Activated T-cell treated with anti-CD3 and anti-CD28 coated beads for 1 hour (primary cell): ENCODE measurements at places on chromosomes 2 and 18.

- DNase-seq: no peak
Observed at GRCh38 chr2:190859347-190860297, 21.0 kb upstream of the GLS start.

GRCh38 chr2:53941749-53942148 lies 29.0 kb downstream of the PSME4 start:
- no peak for DNase-seq

GRCh38 chr2:59938181-59938580 lies 615.3 kb downstream of the BCL11A start:
- DNase-seq: no peak

GRCh38 chr2:225069477-225069876 lies 27.2 kb upstream of the DOCK10 start:
- no peak for DNase-seq

DNA sequence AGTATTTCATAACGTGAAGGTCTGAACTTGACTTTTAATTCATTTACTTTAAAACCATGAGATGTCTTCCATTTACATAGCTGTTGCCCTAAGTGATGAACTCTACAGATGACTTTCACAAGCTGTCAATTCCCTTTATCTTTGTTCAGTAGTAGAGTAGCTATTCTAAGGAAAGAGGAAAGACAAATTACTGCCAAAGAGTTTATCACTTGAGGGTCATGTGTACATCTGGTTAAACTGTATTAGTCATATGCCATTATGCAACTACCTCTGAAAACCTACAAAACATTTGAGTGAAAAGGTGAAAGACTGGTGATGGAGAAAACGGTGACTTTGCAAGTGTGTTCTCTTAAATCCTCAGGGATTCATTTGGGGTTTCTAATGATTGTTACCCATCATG lies 763.9 kb downstream of the TMEM182 start:
- DNase-seq: no peak

GRCh38 chr18:59044855-59045254 lies 94.8 kb upstream of the SEC11C start:
- no peak for DNase-seq

GRCh38 chr2:69731147-69731970 lies 10.6 kb upstream of the ANXA4 start:
- no peak for DNase-seq

DNA sequence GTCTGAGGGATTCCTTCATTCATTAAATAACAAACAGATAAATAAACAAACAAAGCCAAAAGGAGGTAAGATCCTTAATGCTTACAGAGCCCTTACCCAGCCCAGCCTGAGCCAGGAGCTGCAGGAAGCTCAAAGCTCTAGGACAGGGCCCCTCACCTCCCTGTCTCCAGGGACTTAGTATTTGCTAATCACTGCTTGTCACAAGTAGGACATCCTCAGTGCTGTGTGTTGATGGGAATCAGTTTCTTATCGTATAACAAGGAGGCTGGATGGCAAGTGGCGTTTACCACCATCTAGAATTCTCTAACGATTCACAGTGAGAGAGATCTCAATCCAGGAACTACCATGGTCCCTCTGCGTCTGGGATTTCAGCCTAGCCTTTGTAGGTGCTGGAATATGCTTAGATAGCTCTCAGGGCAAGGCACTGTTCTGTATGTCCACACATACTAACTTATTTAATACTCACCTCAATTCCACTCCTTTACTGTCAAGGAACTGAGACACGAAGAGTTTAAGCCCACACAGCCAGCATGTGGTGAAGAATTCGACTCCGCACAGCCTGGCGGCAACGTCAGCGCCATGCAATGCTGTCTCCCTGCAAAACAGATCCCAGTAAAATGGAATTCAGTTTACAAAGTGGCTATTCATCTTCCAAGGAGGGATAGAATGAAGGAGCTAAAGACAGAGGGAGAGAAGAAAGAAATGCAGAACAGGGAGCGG lies 164.8 kb downstream of the MYCN start:
- no peak for DNase-seq

DNA sequence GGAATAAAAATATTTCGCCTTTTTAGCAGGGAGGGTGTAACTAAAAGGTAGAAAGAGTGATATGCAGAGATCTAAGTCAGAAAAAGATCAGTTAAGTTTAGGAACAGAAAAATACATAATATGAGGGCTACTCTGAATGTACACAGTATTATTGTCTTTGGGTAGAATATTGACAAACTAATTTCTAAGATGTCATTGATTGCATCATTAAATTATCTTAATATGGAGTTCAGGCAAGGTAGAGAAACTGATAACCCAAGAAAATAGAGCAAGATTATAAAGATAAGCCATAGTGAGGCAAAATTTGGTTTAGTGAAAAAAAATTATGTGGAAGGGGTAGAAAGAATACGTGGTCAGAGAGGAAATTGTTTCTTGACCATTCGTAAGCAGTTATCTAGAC lies 629.0 kb upstream of the NXPH2 start:
- DNase-seq: no peak

- DNase-seq: no peak
Observed at GRCh38 chr2:20512061-20512605, 65.3 kb downstream of the RHOB start.

DNA sequence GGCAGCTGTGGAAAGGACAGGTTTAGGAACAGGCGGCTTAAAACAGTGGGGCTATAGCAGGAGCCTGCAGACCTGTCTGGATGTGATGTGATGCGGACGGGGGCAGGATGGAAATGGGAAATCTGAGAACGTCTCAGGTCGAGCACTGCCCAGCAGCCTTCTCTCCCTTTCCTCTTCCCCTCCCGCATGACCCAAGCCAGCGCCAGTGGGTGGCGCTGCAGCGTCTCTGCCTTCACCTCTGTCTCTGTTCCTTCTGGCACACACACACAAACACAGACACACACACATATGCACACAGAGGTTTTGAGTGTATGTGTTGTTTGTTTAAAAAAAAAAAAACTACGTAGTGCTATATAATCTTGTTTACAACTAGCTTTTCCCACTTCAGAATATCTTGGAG lies 82.0 kb upstream of the SLC66A3 start:
- DNase-seq: no peak

- DNase-seq: no peak
Observed at GRCh38 chr2:236904389-236905263, 181.1 kb upstream of the COPS8 start.

- DNase-seq: no peak
Observed at GRCh38 chr18:79733986-79734770, 54.6 kb downstream of the CTDP1 start.

DNA sequence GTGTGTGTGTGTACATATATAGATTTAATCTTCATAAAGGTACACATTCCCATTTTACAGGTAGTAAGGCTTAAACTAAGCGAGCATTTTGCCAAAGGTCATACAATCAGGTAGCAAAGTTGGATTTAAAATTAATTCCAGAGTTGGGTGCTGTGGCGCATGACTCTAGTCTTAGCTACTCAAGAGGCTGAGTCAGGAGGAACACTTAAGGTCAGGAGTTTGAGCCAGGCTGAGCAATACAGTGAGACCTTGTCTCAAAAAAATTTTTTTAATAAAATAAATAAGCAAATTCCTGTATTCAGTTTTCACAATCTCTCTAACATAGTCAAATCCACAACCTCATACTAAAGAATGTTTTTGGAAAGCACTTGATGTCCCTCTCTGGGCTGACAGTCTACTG lies 111.5 kb upstream of the LDLRAD4 start:
- no peak for DNase-seq

- no peak for DNase-seq
Observed at GRCh38 chr2:174788291-174788929, 24.1 kb upstream of the CHRNA1 start.

GRCh38 chr2:144163592-144163991 lies 356.3 kb downstream of the ZEB2 start:
- no peak for DNase-seq

DNA sequence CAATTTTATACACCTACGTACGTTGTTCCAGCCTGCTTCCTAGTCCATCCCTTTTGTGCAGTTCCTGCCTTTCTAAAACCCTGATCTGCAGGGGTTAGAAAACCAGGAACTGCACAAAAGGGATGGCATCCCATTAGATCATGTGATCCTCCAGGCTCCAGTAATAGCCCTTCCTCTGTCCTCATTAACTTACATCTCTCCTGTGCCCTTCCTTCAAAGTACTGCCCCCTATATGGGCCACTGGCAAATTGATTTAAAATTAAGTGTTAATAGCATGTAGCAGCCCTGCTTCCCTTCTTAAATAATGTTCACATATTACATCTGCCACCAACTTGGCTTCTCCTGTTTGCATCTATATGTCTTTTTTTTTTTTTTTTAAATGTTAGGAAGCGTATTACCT lies 61.3 kb upstream of the NXPH2 start:
- DNase-seq: no peak

DNA sequence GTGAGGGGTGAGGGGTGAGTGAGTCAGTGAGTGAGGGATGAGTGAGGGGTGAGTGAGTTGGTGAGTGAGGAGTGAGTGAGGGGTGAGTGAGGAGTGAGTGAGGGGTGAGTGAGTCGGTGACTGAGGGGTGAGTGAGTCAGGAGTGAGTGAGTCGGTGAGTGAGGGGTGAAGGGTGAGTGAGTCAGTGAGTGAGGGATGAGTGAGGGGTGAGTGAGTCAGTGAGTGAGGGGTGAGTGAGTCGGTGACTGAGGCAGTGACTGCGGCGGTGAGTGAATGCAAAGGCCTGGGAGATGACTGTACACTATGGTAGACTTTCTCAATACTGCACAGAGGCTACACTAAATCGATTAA lies 16.6 kb downstream of the THAP4 start:
- DNase-seq: no peak

GRCh38 chr2:120774557-120775160 lies 39.0 kb downstream of the GLI2 start:
- no peak for DNase-seq

DNA sequence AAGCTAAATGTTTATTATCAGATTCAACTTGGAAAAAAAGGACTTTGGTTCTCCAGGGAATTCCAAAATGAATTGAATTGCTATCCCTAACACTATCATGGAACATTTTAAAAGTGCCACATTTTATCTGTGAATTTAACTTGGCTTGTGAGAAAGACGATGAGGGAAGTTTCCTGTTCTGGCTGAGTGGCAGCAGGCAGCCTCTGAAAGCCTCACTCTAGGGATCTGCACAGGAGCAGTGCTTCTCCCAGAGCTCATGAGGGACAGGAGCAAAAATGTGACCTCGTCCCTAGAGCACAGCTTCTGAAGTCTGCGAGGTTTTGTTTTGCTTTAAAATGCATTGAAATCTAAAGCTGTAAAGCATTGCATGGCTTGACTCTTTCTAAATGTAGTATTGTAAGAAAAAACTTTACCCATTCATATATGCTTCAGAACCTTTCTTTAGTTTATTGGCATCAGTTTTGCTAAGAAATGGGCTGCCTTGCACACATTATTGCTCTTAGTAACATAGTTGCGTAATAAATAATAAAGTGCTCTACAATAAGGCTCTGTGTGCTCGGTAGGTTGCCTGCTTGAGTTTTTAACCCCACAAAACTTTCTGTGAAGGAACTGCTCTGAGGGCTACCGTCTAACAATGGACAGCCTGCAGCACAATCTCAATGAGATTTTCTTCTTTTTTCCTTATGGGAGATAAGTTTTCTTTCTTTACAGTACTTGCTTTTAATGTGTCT lies 136.2 kb upstream of the CDCA7 start:
- no peak for DNase-seq

DNA sequence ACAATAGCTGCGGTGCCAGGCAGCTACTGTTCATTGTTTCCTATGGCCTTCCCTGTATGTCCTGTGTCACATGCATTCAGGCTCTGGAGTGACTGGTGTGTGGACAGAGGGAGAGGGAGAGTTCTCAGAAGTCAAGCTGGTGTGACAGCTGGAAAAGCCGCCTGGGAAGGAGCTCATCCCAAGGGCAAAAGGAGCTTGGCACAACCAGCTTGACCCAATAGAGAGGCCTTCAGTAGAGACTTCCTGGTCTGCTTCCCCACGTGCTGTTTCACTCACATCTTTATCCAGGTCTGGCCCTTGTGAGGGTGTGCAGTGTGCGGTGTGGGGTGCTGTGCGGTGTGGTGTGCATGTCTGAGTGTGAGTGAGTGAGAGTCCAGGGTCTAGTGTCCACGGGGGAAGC lies 11.1 kb upstream of the NT5DC4 start:
- no peak for DNase-seq

- no peak for DNase-seq
Observed at GRCh38 chr2:70626254-70626990, 72.8 kb upstream of the TGFA start.

DNA sequence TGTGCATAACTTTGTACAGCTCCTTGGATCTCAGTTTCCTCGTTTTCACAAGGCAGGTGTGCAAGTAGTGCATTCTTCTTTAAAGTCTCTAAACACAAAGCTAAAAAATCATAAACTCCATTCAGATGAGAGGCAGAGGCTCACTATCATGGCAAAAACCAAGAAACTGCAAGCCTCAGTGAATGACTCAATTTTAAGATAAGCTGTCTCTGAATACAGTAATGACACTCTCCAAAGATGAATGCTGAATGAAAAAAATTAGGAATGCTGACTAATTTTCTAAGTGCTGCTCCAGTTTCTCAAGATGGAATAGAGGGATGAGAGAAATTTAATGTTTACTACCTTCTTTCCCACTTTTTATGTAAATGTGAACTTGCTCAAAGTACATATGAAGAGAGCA lies 17.2 kb downstream of the B4GALT6 start:
- no peak for DNase-seq

DNA sequence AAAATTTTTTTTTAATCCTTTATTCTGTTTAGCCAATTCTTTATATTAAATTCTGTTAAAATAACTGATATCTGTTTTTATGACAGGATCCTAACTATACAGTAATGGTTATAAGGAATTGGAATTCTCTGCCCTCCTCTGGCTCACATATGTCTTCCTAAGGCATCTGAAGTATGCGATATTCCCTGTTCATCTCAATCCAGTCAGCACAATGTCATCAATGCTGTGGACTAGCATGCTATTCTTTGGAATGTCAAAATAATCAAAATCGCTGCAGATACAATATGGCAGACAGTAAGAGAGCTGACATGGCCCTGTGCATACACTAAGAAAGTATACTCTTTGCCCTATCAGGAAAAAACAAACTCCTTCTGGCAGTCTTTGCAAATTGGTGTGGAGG lies 107.6 kb downstream of the AP1S3 start:
- DNase-seq: no peak

DNA sequence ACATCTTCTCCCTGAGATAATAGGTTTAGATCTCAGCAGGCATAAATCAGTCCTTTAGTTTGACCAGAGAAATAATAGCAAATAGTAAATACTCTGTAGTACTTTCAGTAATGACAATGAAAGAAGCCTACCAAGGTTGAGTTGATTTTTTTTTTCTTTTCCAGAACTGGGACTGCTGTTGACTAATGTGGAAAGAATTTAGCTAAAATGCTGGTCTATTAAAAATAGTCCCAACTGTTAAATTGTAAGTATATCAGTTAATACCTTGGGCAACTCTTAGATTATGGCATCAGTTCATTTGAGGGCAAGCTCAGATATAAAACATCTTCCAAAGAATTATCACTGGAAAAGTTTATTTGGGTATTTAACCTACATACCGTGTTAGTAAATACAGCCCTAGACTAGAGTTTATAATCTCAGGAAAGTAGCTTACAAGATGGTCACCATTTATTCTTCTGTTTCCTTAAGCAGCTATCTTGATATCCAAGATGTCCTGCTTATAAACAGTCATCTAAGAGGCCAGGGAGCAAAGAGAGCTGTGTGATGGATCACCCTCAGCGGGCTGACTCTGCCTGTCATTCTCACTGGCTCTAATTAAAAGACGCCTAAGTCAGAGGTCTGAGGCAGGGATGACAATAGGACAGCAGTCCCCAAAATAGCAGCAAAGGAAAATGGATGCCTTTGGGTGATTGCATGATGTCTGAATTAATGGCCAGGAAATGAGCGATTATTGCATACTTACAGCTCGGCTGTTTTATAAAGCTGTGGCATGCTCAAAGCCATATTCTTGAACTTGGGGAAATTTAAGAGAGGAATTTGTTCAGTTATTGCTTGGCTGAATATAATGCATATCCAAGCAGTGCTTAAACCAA lies 121.3 kb downstream of the MTX2 start:
- DNase-seq: no peak
